ENCODE measurements at places on chromosomes 7 and 10. TPM values are rescaled to one million over a fixed set of nuclear protein-coding genes. Genes with fewer than 3 reads are reported as not detected.
A peak's percentile ranks its signal among the peaks of the same experiment; 100 is the strongest.

DNA sequence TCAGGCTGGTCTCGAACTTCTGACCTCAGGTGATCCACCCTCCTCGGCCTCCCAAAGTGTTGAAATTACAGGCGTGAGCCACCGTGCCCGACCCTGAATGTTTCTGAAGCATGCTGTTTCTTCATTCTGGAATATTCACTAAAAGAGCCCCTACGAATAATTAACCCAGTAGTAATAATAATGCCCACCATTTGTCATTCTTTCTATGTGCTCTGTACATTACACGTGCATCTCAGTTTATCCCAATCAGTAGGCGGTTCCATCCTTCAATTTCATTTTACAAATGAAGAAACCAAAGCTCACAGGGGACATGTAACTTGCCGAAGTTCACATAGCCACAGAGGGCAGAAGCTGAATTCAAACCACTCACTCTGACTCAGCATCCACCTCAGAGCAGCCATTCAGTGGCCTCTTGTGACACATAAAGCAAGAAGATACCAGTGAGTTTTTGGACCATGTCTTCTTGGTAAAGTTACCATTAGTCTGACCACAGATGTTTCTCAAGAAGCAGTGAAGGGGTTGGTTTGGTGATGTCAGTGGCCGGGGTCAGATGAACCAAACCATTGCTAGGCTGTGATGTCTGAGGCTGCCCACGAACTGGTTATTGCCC lies 71.9 kb upstream of the DUSP5 start:
- DNase-seq, result peak; percentile 100

Gene PRRT4
- total RNA-seq, result not detected

Gene ADO
- 22.8 TPM for total RNA-seq

GRCh38 chr10:66926841-66927240 lies 1.0 kb downstream of the LRRTM3 start:
- no peak for DNase-seq

Gene STRA8
- total RNA-seq, result not detected

Gene DPP6
- not detected for total RNA-seq

Gene ASB10
- total RNA-seq, result not detected

DNA sequence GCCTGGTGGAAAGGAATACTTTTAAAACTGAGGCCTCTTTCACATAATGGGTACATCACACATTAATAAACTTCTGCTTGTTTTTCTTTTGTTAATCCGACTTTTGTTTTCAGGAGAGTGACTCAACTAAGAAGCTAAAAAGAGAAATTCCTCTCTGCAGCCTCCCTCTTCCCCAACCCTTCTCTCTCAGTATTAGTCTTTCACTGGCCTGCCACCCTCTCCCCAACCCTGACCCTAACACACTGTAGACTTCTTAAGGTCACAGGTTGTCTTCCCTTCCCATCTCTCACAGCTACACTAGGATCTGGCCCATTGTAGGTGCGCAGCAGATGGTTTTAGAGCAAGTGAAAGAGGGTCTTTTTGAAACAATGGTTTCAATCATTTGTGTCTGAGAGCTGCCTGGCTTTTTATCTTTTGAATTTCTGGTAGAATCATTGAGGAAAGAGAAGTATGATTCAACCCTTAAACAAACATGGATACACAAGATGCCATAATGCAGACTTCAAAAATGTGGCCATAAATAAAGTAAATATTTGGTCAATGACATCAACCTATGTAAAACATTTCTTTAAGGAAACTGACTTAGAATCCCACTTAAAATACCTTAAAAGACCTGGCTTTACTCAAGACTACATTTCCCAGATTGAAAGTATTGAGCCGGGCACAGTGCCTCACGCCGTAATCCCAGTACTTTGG lies 17.9 kb upstream of the FFAR4 start:
- DNase-seq, result no peak

- DNase-seq, result no peak
Measured at GRCh38 chr10:52568309-52568708, 204.3 kb downstream of the MBL2 start.

DNA sequence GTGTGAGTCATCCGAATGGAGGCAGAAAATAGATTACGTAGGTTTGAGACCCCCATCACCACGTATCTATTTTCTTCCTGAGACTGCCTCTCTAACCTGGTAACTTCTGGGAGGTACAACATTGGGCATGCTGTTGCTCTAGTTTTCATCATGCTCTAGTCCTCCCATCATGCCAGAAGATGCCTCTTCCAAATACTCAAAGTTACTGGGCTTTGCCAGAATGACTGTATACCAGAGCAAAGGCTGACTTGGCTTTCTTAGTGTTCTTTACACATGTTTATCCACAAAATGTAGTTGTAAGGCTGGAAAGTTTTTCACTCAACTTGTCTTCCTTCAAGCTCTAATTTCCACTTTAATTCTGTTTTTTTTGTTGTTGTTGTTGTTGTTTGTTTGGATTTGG lies 370.5 kb downstream of the MDFIC start:
- no peak for DNase-seq

DNA sequence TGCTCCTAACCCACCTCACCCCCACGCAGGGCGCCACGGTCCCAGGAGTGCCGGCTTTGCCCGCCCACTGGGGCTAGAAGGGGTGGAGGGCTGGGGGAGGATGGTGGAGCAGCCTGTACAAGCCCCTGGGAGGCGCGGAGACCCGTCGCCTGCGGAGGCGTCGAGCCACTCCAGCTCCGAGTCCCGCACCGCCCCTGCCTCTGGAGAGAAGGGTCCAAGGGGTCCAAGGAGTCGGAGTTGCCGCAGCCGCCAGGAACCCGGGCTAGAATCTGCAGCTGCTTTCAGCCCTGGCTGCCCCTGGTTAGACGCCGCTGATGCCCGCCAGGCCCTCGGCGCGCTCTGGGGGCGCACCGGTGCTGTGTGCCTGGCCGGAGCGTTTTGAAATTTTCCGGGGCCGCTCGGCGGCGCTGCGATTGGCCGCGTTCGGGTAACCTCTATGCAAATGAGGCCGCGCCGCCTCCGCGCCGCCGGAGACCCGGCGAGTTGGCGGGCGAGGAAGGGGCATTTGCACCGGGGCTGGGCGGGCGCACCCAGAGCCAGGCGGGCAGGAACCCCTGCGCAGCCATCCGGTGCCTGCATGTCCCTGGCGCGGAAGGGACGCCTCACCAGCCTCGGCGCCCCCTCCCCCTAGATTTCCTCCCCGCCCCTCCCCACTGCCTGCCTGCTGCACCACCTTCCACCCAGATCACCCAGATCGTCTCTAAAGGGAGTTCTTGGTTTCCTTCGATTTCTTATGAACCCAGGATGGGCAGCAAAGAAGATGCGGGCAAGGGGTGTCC lies at the start of gene HMX2:
HMX2 (plus strand) TSS at position 502 of the 779 bp plus-strand sequence; CDS start at position 745, 243 bp downstream.
- no peak for DNase-seq

- DNase-seq, result no peak
Measured at GRCh38 chr10:113493882-113494301, 59.0 kb upstream of the HABP2 start.

DNA sequence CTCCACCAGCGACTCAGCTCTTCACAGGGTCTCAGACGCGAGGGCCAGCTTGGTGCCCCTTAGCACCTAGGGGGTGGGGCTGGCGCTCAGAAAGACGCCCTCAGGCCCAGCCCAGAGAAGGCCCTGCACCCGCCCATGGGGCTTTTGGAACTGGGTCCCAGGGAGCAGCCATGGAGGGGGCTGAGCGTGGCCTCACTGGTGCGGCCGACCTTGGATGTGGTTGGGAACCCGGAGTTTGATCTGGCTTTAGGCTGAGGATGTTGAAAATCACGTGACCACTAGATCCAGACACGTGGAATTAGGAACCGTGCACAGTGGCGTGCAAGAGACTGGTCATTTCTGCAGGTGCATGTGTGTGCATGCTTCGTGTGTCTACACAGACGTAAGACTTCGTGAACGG lies 185.4 kb downstream of the DNAJB6 start:
- DNase-seq, result no peak

- no peak for DNase-seq
Measured at GRCh38 chr7:121279822-121280221, 49.0 kb upstream of the WNT16 start.

- DNase-seq, result no peak
Measured at GRCh38 chr7:84331616-84332015, 137.0 kb upstream of the SEMA3A start.

Gene AKR1C8
- not detected for total RNA-seq

GRCh38 chr10:125066764-125067450 lies 93.5 kb downstream of the CTBP2 start:
- no peak for DNase-seq

GRCh38 chr7:121916211-121916610 lies 43.2 kb downstream of the PTPRZ1 start:
- DNase-seq, result no peak

Gene CHCHD3
- 75.7 TPM for total RNA-seq

Gene FANK1
- 2.8 TPM for total RNA-seq
